Suppressor macrophage (primary cell): ENCODE measurements at places on chromosomes 7 and 10.

GRCh38 chr10:18501198-18501597, 150.2 kb downstream of the NSUN6 start:
- no peak for DNase-seq

- no peak for DNase-seq
These were observed 132.5 kb upstream of the UNC5B start for GRCh38 chr10:71079761-71080380.

DNA sequence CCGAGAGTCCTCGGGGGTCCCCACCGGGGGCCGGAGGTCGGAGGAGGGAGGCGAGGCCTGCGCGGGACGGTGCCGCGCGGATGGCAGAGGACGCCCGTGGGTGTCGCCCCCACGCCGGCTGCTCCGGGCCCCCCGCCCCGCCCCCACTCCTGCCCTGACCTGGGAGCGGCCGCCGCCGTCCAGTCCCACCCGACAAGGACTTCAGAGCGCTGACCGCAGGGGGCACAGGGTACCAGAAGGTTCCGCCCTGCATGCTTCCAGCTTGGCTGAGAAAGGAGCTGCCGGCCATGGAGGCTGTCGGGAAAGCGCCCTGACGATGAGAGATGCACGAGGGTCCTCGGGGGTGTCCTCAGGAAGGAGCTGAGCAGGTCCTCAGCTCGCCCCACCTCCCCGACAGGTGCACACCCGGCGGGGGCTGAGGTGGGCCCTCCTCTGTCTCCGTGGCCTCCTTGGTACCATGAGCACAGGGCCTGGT, 57.0 kb upstream of the DNAJB6 start:
- DNase-seq: no peak

GRCh38 chr7:51249991-51250390, 66.6 kb downstream of the COBL start:
- DNase-seq: no peak

- peak; percentile 92 for DNase-seq
These were observed 148.5 kb downstream of the ARHGAP22 start for GRCh38 chr10:48456361-48456804.

GRCh38 chr7:121054925-121055324, 66.4 kb downstream of the CPED1 start:
- DNase-seq: no peak

DNA sequence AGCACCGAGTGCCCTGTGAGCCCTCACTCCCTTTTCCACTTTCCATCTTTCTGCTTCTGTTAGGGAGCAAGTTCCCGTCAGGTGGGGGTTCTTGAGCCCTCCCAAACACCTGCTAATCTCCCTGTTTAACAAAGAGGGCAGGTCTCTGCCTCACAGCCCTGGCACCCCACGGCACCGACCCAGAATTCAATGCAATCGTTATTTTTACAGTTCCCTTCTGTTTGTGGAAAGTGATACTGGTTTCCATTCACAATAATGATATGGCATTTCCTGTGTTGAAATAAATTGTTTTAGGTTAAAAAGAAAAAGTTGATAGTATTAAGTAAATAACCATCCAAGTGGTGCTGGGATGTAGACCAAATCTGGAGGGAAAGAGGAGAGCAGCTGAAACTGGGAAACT, 38.8 kb upstream of the SLC29A3 start:
- no peak for DNase-seq
